Esophagus squamous epithelium (tissue), 5 donors: ENCODE measurements at places on chromosomes 6 and 20.

DNA sequence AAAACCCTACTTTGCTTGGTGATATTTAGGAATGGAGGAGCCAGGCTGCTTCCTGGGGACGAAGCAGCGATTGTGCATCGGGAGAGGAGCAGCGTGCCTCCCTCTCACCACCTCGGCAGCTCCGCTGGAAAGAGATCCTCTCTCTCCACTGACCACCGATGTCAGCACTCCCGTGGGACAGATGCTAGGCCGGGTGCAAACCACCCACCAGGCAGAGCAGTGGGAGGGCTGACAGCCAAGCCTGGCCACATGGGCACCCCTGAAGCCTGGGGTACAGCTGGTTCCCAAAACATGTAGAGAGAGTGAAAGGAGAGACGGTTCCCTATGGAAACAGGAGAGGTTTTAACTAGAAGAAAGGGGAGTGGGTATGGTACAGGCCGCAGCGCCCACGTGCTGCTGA, 220.0 kb downstream of the ANKRD60 start:
- no peak for DNase-seq

- DNase-seq: no peak
These were observed 516 bp downstream of the LRRC1 start for GRCh38 chr6:53795340-53795701.

GRCh38 chr6:100464903-100465700, at the start of gene SIM1:
Gene SIM1, minus strand, starts transcription at chr6:100464921. Its CDS starts 1,453 bp downstream, at chr6:100463468.
- no peak for DNase-seq

DNA sequence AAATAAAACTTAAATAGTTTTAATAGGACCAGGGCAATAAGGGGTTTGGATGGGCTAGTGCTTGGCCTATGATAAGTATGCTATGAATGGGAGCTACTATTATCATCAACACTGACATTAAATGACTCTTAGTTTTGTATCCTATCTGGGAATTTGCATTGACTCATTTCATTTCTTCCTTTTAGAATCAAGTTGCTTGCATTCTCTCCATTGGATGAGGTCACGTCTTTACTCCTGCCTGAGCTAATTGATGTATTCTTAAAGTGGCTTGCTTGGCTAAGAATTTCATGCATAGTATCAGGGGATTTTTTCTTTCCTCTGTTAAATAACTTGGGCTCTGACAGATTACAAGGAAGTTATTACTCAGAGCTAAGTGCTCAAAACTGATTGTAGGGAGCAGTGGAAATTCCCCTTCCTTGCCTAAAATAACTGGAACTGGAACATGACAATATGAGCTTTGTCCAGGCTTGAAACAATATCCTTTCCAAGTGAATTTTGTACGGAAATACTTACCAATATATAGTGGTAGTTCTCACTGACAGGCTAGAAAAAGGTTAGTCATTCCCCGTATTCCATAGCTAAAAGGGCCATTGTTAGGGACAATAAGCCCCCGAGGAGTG, 169.9 kb downstream of the BCAS1 start:
- DNase-seq: no peak

DNA sequence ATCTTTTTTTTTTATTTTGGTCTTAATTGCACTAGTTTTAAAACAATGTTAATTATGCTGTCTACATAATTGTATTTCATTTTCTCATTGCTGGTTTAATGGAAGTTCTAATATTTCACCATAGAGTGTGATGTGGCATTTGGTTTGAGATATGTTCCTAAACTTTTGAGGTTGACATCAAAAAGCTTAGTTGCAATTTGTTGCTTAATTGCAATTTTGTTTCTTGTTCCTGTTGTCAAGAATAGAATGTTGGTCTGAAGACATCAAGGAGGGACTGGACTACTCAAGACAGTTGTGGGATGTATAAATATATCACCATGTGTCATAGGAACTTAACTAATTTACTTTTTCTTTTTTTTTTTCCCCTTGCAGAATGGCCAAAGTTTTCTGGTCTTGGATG, 12.5 kb downstream of the HSF2 start:
- no peak for DNase-seq

GRCh38 chr20:2374346-2375125, 6.2 kb upstream of the TGM6 start:
- no peak for DNase-seq

GRCh38 chr6:91782802-91783201, 1195.9 kb upstream of the MAP3K7 start:
- no peak for DNase-seq

DNA sequence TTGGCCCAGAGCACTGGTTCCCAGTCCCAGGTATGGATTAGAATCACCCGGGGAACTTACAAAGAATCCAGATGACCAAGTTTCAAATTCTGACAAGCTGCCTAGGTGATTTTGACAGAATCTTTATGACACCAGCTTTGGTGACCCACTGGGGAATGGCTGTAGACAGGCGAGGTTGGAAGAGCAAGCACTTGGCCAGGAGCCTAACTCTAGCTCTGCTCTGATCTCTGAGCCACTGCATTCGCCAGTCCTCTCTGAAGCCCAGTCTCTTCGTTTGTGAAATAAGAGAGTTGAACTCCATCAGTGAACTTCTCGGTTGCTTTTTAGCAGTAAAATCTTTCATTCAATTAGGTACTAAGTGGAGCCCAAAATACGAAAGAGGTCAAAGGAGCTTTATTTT, 161.2 kb downstream of the VEGFA start:
- DNase-seq: no peak

DNA sequence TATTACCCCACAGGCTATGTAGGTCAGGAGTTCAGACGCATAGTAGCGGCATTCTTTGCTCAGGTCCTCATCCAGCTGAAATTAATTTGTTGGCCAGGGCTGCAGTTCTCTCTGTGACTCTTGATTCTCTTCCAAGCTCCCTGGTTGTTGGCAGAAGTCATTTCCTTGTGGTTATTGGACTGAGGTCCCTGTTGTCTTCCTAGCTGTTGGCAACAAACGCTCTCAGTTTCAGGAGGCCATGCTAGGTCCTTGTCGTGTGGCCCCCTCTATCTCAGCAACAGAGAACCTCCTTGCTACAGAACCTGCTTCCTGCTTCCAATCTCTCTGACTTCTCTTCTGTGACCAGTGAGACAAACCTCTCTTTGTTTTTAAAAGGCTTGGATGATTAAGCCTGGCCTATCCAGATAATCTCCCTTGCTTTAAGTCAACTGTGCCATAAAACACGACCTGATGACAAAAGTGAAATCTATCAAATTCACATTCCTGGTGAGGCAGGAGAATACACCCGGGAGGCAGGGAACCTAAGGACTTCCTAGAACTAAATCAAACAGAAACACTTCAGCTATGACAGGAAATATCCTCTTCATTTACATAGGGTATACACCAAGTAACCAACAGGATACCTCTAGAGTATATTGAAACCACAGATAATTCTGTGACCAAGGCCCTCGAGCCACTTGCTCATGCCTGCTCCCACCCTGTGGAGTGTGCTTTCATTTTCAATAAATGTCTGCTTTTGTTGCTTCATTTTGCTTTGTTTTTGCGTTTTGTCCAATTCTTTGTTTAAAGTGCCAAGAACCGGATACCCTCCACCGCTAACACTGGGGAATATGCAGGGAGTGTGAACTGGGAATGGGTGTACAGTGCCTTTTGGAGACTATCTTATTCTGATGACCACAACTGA, 196.0 kb downstream of the BTBD3 start:
- no peak for DNase-seq

GRCh38 chr20:58554541-58554940, 39.3 kb upstream of the APCDD1L start:
- no peak for DNase-seq

GRCh38 chr6:436308-437036, 44.9 kb downstream of the IRF4 start:
- no peak for DNase-seq

GRCh38 chr6:130888246-130888645, 61.0 kb downstream of the SMLR1 start:
- no peak for DNase-seq

DNA sequence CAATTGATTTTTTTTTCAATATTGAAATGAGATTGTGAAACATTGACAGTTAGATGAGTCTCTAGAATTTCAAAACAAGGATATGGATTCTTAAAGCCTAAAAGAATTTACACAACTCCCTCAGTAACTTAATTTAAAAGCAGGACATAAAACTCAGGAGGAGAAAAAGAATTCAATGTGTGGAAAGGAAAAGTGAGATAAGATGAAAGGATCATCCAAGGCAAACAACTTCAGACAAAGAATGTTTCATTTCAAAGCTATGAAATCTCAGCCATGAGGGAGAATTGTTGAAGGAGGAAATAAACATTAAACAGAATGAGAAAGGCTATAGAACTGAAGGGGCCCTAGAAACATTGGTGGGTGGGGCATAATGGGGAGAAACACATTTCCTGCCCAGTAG, 191.7 kb upstream of the NOX3 start:
- DNase-seq: no peak

- no peak for DNase-seq
These were observed 236.9 kb downstream of the BCAS1 start for GRCh38 chr20:53833333-53834061.

- no peak for DNase-seq
These were observed 55.0 kb upstream of the PLCB1 start for GRCh38 chr20:8077137-8077466.

DNA sequence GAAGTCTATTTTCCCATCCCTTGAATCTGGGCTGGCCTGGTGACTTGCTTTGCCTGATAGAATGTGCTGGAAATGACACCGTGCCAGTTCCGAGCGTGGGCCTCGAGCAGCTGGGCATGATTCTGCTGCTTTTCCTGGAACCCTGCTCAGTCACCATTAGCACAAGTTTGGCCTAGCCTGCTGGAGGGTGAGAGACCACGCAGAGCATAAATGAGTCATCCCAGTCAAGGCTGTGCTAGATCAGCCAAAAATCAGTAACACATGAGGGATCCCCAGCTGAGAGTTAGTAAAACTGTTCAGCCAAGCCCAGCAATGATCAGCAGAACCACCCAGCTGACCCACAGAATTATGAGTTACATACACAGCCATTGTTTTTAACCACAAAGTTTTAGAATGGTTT, 74.8 kb upstream of the TOP1 start:
- no peak for DNase-seq

DNA sequence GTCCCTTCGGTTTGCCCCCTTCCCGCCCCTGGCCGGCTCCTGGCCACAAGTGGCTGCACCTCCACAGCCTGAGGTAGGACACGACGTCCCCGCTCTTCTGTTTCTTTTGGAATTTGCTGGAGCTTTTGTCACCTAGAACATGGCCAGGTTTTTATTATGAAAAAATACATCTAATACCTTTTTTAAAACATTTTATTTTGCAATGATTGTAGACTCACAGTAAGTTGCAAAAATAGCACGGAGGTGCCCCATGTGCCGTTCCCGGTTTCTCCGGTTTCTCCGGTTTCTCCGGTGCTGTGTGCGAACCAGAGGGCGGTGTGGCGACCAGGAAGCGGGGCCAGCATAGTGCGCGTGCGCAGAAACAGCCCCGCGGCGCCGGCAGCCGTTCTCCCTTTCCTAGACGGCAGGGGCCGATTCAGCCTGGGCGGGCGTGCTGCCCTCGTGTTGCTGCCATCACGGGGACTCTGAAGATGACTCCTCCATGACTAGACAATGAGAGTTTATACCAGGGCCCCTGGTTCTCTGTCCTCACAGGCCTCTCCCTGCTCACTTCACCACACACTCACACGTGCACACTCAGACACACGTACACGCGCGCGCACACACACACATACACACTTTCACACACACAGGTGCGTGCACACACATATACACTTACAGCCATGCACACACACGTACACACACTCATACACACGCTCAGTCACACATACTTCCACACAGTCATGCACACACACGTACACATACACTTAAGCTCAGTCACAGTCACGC, 102.1 kb downstream of the TMEM242 start:
- DNase-seq: no peak

DNA sequence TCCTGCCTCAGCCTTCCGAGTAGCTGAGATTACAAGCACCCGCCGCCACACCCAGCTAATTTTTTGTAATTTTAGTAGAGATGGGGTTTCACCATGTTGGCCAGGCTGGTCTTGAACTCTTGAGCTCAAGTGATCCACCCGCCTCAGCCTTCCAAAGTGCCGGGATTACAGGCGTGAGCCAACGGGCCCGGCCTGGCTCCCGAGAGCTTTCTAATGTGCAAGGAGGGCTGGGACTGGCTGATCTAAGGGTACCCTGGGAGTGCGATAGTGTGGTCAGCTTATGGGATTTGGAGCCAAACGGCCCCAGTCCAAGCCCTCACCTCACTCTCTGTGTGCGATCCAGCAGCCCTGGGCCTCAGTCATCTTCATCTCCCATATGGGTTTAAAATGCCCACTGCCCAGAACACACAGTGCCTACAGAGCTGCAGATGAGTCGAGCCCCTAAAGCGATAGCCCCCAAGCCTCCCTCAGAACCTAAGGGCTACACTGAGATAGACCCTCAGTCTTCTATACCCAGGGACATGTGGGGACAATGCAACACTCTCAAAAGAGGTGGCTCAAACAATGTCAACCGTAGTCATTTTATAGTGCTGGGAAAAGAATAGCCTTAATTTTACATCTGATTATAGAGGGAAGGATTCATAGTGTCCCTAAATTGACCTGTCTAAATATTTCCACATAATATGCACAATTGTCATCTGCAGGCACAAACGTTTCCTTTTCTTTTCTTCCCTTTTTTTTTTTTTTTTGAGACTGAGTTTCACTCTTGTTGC, 50.1 kb downstream of the SSR1 start:
- DNase-seq: no peak

GRCh38 chr6:2165286-2165685, 80.1 kb downstream of the GMDS start:
- no peak for DNase-seq

- DNase-seq: no peak
These were observed 30.6 kb upstream of the LMBRD1 start for GRCh38 chr6:69827276-69827893.

DNA sequence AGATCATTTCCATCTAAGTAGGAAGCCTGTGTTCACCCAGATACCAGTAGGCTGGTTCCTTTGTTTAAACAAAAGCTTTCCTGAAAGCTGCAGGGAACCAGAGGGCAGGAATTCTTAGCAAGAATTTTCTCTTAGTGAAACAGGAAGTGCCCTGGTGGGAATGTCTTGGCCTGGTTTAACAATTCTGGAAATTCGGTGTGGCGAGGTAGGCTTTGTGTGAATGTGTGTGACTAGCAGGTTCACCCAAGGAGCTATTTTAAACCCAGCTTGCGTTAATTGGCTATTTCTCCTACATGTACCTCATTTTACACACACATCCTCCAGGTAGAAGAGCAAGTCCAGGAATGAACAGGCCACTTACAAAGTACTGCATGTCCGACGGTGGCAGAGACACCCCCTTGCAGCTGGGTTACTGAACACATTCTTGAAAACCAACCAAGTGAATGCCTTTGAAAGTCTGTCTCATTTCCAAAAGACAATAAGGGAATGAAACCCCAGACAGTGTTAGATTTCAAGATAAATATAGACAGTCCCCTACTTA, 64.6 kb downstream of the GFOD1 start:
- no peak for DNase-seq

- DNase-seq: no peak
These were observed 560.5 kb downstream of the PKHD1 start for GRCh38 chr6:51526922-51527321.
